Glutamatergic neuron (in vitro differentiated cells): ENCODE measurements at places on chromosomes 5 and 9. TPM values are rescaled to one million over a fixed set of nuclear protein-coding genes. Genes with fewer than 3 reads are reported as not detected.

Gene RIOK2
- total RNA-seq: 34.9 TPM

Gene RNF183
- not detected for total RNA-seq

Gene CEL
- 3.8 TPM for total RNA-seq

Gene GM2A
- total RNA-seq: 13.7 TPM

Gene RNF208
- total RNA-seq: 24.8 TPM

Gene SEMA4D
- total RNA-seq: 192 TPM

Gene IL5
- not detected for total RNA-seq

Gene PCDHA1
- 0.69 TPM for total RNA-seq

Gene HDAC3
- 81.8 TPM for total RNA-seq

Gene PIP5K1B
- 0.27 TPM for total RNA-seq

Gene CPEB4
- total RNA-seq: 104 TPM

Gene GCNT1
- total RNA-seq: 1.2 TPM

Gene KCNV2
- total RNA-seq: not detected

Gene GRPEL2
- 34.7 TPM for total RNA-seq

GRCh38 chr9:99264070-99264680 is 42.1 kb downstream of the SEC61B start:
- no peak overlapping the region for H3K27ac ChIP-seq
- H3K36me3 ChIP-seq: no peaks in the 10 kb centered on the region
- no peak for DNase-seq
- peak overlapping the region; percentile 8 for H3K4me3 ChIP-seq
- peaks cover 3% of the 10 kb centered on the region for H3K4me1 ChIP-seq

GRCh38 chr5:170439944-170440269 is 50.7 kb upstream of the KCNMB1 start:
- H3K36me3 ChIP-seq: no peaks in the 10 kb centered on the region
- peaks cover 8% of the 10 kb centered on the region for H3K27me3 ChIP-seq
- no peak for DNase-seq

DNA sequence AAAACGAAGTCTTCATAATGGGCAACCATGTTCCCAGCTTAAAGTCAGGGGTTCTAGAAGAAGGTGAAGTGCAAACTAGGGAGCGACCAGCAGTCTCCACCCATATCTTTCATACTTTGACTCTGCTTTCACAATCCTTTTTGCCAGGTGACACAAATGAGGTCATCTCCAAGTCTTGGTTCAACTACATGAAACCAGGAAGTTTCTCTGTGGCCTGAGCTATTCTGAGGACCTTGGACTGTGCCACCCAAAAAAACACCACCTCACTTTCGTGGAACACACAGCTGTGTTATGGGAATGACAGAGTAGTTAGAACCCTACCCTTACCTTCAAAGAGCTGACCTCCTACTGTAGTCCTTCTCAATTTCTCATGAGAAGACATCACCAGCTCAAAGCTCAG is 309.2 kb downstream of the AGTPBP1 start:
- no peak overlapping the region for H3K4me3 ChIP-seq
- no peak for DNase-seq

DNA sequence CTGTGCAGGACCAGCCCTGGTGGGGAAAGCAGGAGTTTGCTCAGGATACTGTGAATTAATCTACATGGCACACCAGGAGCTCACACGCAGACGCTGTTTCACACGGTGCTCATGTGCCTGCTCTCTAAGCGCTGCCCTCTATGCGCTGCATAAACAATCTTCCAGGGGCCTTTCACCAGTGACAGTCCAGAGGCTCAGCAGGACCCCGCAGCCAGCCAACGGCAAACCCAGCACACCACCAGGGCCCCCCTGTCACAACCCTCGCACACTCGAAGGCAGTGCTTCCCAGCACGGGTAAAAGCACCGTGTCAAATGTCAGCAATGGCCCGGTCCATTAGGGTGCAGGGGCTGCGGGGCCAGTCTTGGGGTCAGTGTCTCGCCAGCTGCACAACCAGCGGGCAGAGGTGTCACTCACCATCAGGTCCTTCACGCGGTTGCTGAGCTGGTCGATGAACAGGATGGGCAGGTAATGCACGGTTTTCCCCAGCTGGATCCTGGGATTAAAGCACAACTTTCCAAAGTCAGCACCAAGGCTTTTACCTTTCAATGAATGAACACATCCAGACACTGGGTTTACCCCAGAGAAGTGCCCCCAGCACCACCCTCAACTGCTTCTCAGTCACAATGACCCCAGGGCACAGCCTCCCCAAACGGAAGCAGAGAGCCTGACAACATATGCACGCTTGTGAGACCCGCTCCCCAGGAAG is 7.3 kb downstream of the CLPTM1L start:
- peaks cover 10% of the 10 kb centered on the region for H3K36me3 ChIP-seq
- no peaks in the 10 kb centered on the region for H3K4me1 ChIP-seq
- no peak overlapping the region for H3K4me3 ChIP-seq
- DNase-seq: no peak

DNA sequence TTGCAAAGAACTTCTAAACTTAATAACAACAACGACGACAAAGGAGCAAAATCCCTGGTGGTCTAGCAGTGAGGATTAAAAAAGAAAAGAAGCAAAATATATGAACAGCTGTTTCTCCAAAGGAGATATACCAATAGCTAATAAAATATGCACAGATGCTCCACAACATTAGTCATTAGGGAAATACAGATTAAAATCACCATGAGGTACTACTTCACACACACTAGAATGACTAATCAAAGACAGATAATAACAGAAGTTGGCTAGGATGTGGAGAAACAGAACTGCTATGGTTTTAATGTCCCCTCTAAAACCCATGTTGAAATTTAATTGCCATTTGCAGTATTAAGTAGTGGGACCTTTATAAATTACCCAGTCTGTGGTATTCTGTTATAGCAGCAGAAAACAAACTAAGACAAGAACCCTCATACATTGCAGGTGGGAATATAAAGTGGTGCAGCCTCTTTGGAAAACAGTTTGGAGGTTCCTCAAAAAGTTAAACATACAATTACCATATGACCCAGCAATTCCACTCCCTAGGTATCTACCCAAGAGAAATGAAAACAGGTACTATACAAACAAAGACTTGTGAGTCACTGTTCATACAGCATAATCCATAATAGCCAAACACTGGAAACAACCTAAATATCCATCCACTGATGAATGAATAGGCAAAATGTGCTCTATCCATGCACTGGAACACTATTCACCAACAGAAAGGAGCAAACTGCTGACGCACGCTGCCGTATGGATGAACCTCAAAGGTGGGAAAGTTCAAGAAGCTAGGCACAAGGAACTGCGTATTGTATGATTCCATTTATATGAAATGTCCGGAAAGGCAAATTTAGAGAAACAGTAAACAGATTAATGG is 11.4 kb upstream of the DUSP1 start:
- H3K27ac ChIP-seq: no peak overlapping the region
- H3K36me3 ChIP-seq: no peaks in the 10 kb centered on the region
- no peak for DNase-seq
- no peak overlapping the region for H3K4me3 ChIP-seq
- H3K27me3 ChIP-seq: no peaks in the 10 kb centered on the region

GRCh38 chr5:59446356-59446755 is 447.2 kb downstream of the PDE4D start:
- H3K27ac ChIP-seq: no peak overlapping the region
- H3K4me3 ChIP-seq: no peak overlapping the region
- H3K36me3 ChIP-seq: no peaks in the 10 kb centered on the region
- DNase-seq: no peak
- H3K4me1 ChIP-seq: no peaks in the 10 kb centered on the region

DNA sequence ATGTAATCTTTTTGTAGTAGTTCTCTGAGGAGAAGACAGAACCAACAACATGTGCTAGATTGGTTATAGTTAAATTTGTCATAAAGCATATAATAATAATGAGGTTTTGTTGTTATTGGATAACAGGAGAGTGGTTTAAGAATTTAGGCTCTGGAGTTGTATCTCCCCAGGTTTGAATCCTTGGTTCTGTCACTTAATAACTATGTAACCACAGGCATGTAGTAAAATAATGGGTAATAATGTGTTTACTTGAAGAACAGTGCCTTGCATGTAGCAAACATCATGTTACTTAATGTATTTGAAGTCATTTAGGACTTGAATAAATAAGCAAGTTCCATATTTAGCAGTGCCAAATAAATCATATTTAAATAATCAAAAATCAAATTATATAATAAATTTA is 55.8 kb downstream of the NSD1 start:
- no peak overlapping the region for H3K4me3 ChIP-seq
- H3K27ac ChIP-seq: no peak overlapping the region
- H3K36me3 ChIP-seq: no peaks in the 10 kb centered on the region

DNA sequence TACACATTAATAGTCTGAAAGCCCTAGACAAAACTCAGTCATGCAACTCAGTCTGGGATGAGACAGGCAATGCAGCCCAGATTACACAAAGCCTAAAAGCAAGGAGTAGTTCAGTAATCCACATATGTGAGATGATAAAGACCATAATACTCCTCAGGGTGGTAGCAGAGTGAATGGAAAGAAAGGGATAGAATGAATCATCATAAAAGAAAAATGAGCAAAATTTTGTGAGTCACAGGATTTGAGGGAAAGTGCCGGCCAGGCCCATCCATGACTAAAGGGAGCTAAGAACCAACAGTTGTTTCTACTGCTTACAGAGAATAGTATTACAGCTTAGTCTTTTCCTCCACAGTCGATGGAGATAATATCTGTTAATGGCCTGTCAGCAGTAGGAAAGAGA is 90.0 kb upstream of the POU5F2 start:
- H3K27ac ChIP-seq: no peak overlapping the region
- H3K4me3 ChIP-seq: no peak overlapping the region
- H3K36me3 ChIP-seq: peaks cover 9% of the 10 kb centered on the region
- DNase-seq: no peak
- H3K27me3 ChIP-seq: peaks cover 2% of the 10 kb centered on the region

DNA sequence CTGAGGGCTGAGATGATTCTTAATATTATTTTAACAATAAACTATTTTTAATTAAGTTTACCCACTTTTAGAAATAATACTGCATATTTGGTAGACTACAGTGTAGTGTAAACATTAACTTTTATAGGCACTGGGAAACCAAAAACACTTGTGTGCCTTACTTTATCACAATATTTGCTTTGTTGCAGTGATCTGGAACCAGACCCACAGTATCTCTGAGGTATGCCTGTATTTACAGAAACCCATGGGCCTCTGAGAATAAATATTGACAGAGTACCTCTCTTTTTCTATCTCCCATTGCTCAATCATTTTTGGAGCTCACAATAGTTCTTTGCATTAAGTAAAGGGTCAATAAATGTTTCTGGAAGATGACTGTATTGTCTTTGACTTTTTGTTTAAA is 73.3 kb downstream of the SLCO4C1 start:
- H3K27me3 ChIP-seq: no peaks in the 10 kb centered on the region
- no peaks in the 10 kb centered on the region for H3K4me1 ChIP-seq
- no peak for DNase-seq
- no peaks in the 10 kb centered on the region for H3K36me3 ChIP-seq
- H3K4me3 ChIP-seq: no peak overlapping the region

GRCh38 chr5:170176916-170177315 is 55.9 kb upstream of the C5orf58 start:
- peaks cover 6% of the 10 kb centered on the region for H3K4me1 ChIP-seq
- no peak overlapping the region for H3K27ac ChIP-seq
- H3K27me3 ChIP-seq: peaks cover 3% of the 10 kb centered on the region
- no peaks in the 10 kb centered on the region for H3K36me3 ChIP-seq
- no peak for DNase-seq

- H3K36me3 ChIP-seq: no peaks in the 10 kb centered on the region
- peaks cover 2% of the 10 kb centered on the region for H3K27me3 ChIP-seq
- peaks cover 3% of the 10 kb centered on the region for H3K4me1 ChIP-seq
- no peak for DNase-seq
These were observed 11.2 kb upstream of the MARCHF3 start for GRCh38 chr5:127041571-127041970.

DNA sequence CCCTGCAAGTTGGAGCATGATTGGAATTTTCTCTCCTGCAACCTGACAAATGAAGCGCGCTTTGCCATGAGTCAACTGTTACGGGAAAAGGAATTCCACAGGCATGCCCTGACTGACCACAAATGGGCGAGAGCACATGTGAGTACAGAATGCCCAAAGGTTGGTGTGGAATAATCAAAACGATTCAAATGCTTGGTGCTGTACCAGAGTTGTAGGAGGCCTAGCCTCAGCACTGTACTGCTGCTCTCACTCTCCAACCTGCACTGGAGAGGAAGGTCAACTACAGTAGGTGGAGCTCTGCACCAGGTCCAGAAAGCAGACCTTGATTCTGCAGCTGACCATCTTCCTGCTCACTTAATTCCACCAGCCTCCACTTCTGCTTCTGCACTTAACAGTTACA is 406.9 kb upstream of the ACTBL2 start:
- H3K36me3 ChIP-seq: no peaks in the 10 kb centered on the region
- no peaks in the 10 kb centered on the region for H3K4me1 ChIP-seq
- H3K27me3 ChIP-seq: peaks cover 1% of the 10 kb centered on the region
- DNase-seq: no peak

DNA sequence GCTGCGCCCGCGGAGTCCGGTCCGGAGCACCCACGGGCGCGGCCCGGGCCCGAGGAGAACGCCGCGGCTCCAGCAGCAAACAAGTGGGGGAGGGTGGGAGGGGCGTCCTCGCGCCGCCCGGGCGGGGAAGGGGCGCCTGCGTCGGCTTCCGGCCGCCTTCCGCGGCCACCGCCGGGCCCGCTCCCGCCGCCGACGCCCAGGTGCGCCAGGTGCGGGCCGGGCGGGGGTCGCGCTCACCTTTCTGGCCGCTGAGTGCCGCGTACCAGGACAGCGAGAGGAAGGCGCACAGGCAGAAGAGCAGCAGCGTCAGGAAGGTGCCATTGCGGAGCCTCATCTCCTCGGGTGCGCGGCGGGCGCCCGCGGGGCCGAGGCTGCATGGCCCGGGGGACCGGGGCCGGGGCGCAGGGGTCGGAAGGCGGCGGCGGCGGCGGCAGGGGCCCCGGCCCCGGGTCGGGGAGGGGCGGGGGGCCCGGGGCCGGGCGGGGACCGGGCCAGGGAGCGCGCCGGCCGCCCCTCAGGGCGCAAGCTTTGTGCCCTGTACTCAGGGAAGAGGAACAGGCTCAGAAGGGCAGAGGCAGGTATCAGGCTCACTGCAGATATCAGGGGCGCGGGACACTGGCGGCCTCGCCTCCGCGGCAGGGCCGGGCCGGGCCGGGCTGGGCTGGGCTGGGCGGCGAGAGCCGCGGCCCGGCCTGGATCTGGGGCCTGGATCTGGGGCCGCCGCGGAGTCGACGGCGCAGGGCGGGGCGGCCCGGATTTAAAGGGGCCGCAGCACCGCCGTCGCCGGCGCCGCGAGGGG is at the start of gene MGAT4B:
MGAT4B (minus strand) TSS at position 617 of the 799 bp plus-strand sequence; CDS start at position 334, 283 bp downstream.
- H3K4me3 ChIP-seq: peak within 1 kb of the TSS; percentile 84
- DNase-seq: peak; percentile 75
- peak within 1 kb of the TSS; percentile 64 for H3K27ac ChIP-seq
- H3K27me3 ChIP-seq: peaks cover 2% of the 10 kb centered on the region

DNA sequence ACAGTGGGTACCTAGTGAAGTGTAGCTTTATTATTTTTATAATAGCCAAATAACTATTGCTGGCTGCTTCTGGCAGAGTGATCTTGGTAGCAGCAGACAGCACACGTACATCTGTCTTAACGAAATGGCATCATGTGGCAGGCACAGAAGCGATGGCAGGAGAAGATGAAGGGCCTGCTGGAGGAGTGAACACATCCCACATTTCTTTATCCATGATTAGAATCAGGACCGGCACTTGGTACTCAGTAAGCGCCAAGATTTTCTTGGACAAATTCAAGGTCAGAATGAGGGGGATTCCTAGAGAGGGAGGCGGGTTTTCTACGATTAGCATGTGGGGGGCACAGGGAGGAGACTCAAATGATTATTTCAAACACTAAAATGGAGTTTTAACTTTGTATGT is 23.0 kb upstream of the ZNF366 start:
- H3K36me3 ChIP-seq: peaks cover 5% of the 10 kb centered on the region
- H3K27me3 ChIP-seq: no peaks in the 10 kb centered on the region
- no peak overlapping the region for H3K27ac ChIP-seq
- peaks cover 2% of the 10 kb centered on the region for H3K4me1 ChIP-seq

GRCh38 chr5:101580591-101580990 is 677.5 kb upstream of the ST8SIA4 start:
- DNase-seq: no peak
- no peaks in the 10 kb centered on the region for H3K27me3 ChIP-seq
- no peaks in the 10 kb centered on the region for H3K36me3 ChIP-seq
- no peak overlapping the region for H3K27ac ChIP-seq
- H3K4me3 ChIP-seq: no peak overlapping the region
